ENCODE measurements at places on chromosomes 6 and 20. TPM values are rescaled to one million over a fixed set of nuclear protein-coding genes. Genes with fewer than 3 reads are reported as not detected.
A peak's percentile ranks its signal among the peaks of the same experiment; 100 is the strongest.

DNA sequence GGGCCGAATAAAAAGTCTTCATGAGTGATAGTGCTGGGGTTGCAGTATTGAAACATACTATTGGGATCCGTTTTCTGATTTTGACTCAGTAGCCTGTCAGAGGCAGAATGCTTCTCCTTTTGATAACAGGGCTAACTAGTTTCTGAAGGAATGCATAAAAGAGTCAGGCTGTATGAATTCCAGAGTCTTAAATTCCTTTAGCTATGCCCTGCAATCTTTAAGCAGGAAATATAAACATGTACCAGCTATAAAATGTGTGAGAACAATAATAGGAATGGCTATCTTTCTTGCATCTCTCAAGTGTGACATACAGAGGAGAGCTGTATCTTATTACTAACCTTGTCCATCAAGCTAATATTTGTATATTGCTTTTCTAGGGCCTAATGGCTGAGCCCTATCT is 917.1 kb downstream of the KIF16B start:
- peak; percentile 26 for DNase-seq

The NHSL1 gene
- 7.2 TPM for total RNA-seq

The MEI4 gene
- total RNA-seq: not detected

The BPIFA1 gene
- total RNA-seq: not detected

The SCUBE3 gene
- total RNA-seq: 67.7 TPM

The CYP21A2 gene
- not detected for total RNA-seq

The BEND3 gene
- 2.0 TPM for total RNA-seq

- DNase-seq: no peak
Observed at GRCh38 chr20:43188861-43189553, 699 bp downstream of the PTPRT start.

- DNase-seq: no peak
Observed at GRCh38 chr6:2094642-2095041, 150.8 kb downstream of the GMDS start.

GRCh38 chr6:53119349-53119748 is 29.3 kb downstream of the GCM1 start:
- peak; percentile 43 for DNase-seq

Data from HFFc6 (cell line).